ENCODE measurements at places on chromosomes 12 and 14.

GRCh38 chr14:80658733-80659132, 282.8 kb downstream of the CEP128 start:
- DNase-seq = no peak

DNA sequence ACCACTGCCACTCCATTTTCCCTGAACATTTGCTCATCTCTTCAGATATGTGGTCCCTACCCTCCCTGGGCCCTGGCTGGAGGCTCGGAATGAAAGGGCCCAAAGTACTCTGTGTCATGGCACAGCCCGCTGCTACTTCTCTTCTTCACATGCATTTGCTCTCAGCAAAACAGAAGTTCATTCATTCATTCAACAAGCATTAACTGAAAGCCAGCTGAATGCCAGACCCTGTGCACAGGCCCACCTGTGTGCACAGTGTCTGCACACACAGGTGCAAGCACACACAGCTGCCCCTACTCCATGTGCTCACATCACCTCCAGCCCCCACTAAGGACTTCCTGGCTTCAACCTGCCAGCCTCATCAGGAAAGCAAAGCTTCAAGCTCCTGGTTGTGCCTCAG, 7.8 kb downstream of the WNT1 start:
- DNase-seq = no peak

- peak; percentile 31 for DNase-seq
Measured at GRCh38 chr12:54723379-54724256, 75.5 kb upstream of the DCD start.

DNA sequence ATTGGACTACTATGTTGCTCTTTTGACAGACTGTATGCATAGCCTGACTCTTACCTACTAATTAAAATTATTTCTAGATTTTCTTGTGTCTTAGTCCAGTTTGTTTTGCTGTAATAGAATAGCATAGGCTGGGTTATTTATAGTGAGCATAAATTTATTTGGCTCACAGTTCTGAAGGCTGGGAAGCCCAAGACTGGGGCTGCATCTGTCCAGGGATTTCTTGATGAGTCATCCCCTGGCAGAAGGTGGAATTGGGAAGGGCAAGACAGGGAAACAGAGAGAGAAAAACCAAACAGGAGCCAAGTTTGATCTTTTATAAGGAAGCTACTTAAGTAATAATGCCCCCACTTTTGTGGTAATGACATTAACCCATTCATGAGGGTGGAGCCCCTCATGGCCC, 759.2 kb upstream of the LRFN5 start:
- DNase-seq = no peak

DNA sequence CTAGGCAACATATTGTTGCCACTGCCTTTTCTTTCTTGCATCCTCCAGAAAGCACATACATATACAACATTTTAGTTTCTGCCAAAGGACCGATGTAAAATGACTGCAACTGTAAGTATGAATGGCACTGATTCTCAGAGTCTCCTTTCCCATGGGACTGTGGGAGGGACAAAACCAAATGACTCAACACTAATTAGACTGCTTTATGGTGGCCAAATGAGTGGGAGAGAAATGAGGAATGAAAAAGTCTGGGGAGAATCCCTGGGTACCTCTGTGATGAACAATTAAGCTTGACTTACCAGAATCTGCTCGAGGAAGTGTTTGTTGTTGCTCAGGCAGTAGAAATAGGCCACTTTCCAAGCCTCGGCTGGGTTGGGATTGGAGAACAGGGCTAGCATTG, 10.1 kb downstream of the ZFYVE26 start:
- peak; percentile 16 for DNase-seq
